Naive thymus-derived CD8-positive, alpha-beta T cell (primary cell): ENCODE measurements at places on chromosomes 2 and 18. TPM values are rescaled to one million over a fixed set of nuclear protein-coding genes. Genes with fewer than 3 reads are reported as not detected.

The ASB1 gene
- 53.3 TPM for total RNA-seq

DNA sequence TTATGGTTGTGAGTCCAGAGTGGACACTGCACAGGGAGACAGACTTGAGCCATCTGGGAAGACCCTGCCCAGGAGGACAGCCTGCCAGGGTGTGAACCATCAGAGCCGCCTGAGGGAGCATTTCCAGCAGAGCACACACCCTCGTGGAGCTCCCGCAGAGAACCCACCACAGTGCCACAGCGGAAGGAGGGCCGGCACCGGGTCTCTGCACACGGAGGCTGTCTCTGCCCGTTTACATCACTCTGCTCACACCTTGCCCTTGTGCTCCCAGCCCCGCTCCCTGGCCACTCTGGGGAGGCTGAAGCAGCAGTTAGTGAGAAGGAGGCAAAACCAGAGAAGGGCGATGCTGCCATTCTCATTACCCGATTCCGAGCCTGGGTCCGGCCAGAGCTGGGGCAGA is 161.9 kb downstream of the KLHL29 start:
- no peak for DNase-seq
- H3K36me3 ChIP-seq = peaks cover 12% of the 10 kb centered on the region

The C2orf66 gene
- not detected for total RNA-seq

DNA sequence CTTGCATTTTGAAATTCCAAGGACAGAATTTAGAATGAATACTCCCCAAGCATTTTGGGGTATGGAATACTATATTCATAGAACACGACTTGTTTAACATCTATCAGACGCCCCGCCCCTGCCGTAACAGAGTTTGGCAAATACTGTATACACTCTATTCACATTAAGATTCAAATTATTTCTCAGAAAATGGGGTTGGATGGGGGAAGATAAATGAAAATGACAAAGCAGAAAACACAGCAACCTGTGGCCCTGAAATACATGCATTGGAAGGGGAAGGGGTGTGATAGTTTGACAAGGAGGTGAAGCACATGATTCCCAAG is 634.6 kb upstream of the SLC39A10 start:
- H3K27me3 ChIP-seq = peaks cover 5% of the 10 kb centered on the region
- no peaks in the 10 kb centered on the region for H3K36me3 ChIP-seq
- no peak overlapping the region for H3K4me3 ChIP-seq
- H3K27ac ChIP-seq = no peak overlapping the region

DNA sequence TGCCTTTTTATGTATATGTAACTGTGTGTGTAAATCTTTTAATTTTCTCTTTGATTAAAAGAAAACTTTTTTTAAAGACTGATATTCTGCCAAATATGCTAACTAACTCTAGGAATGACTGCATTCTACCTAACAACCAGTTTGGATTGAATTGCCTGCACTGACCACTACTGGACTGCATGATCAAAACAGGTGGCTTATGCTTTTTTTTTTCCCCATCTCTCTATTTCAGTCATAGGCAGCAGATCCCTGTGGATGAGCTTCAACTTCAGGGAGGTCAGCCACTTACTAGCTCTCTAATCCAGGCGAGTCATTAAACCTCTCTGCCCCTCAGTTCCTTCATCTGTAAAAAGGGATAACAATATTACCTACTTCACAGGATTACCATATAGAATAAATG is 138.6 kb upstream of the SERTAD2 start:
- no peaks in the 10 kb centered on the region for H3K4me1 ChIP-seq
- no peaks in the 10 kb centered on the region for H3K27me3 ChIP-seq
- no peaks in the 10 kb centered on the region for H3K36me3 ChIP-seq

- H3K27me3 ChIP-seq = no peaks in the 10 kb centered on the region
- H3K27ac ChIP-seq = no peak overlapping the region
- H3K4me3 ChIP-seq = no peak overlapping the region
- peaks cover 1% of the 10 kb centered on the region for H3K4me1 ChIP-seq
- no peak for DNase-seq
Measured at GRCh38 chr2:88176352-88176984, 6.3 kb downstream of the THNSL2 start.

The ELMOD3 gene
- total RNA-seq = 27.7 TPM

DNA sequence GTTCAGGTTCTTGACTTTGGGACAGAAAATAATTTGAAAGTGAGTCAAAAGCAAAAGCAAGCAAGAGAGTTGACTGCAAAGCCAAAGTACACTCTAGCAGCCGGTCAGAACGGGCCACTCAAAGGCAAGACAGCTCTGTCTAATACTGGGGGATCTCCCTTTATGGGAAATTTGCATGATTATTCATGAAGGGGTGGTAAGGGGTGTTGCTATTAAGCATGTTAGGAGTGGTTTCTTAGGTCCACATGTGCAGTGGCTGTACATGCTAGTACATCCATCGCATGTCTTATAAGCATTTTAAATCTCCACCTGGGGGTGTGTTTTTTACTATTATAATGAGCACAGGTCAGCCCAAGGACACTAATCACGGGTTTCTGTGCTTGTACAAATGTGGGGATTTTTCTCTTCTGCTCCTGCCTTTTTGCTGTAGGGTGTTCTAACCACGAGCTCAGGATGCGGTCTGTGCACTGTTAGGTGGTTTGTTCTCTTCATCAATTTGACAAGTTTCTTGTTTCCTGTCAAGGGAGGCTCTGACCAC is 60.2 kb upstream of the SPP2 start:
- DNase-seq = peak; percentile 75
- H3K27me3 ChIP-seq = no peaks in the 10 kb centered on the region
- H3K27ac ChIP-seq = peak overlapping the region; percentile 81
- peak overlapping the region; percentile 79 for H3K4me3 ChIP-seq

DNA sequence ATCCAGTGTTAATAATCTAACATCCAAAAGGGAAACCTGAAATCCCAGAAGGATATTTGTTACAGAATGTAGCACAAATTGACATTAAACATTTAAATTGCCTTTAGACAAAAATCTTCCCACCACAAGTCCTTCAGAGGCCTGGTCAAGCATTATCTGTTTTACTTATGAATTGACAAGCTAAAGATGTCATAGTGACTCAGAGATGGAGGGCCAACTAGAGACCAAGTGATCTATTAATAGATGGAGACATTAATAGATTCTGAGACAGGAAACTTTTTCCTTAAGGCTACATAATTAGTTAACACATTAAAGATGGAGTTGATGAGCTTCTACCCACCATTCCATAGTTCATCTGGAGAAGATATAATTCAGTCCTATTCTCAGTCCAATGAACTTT is 526.2 kb downstream of the IRS1 start:
- H3K4me3 ChIP-seq = no peak overlapping the region
- H3K27ac ChIP-seq = no peak overlapping the region
- no peaks in the 10 kb centered on the region for H3K36me3 ChIP-seq
- DNase-seq = no peak

GRCh38 chr18:6633310-6633709 is 96.2 kb upstream of the ARHGAP28 start:
- DNase-seq = no peak
- no peaks in the 10 kb centered on the region for H3K4me1 ChIP-seq
- H3K27ac ChIP-seq = no peak overlapping the region
- H3K27me3 ChIP-seq = no peaks in the 10 kb centered on the region
- no peak overlapping the region for H3K4me3 ChIP-seq
- no peaks in the 10 kb centered on the region for H3K36me3 ChIP-seq

- peaks cover 10% of the 10 kb centered on the region for H3K27me3 ChIP-seq
- no peak overlapping the region for H3K27ac ChIP-seq
Measured at GRCh38 chr2:152423684-152424083, 88.7 kb downstream of the FMNL2 start.

The POTEC gene
- total RNA-seq = not detected

The SAG gene
- total RNA-seq = 1.2 TPM

DNA sequence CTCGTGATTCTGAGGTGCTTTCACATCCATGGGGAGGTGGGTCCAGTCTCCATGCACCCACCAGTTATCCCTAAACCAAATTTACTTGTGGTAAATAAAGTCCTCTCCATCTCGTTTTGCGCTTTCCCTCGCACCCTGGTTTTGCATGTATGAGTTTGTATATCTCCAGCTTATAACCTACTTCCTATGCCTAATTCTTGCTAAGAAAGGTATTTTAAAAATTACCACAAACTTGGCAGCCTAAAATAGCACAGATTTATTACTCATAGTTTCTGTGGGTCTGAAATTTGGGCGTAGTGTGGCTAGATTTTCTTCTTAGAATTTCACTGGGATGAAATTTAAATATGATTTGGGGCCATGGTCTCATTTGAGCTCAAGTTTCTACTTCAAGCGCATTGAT is 511.5 kb downstream of the NYAP2 start:
- no peaks in the 10 kb centered on the region for H3K36me3 ChIP-seq
- H3K4me3 ChIP-seq = no peak overlapping the region
- H3K27me3 ChIP-seq = peaks cover 3% of the 10 kb centered on the region

GRCh38 chr18:66523219-66523991 is 80.5 kb downstream of the CDH19 start:
- H3K36me3 ChIP-seq = no peaks in the 10 kb centered on the region
- no peaks in the 10 kb centered on the region for H3K27me3 ChIP-seq
- DNase-seq = no peak
- H3K27ac ChIP-seq = no peak overlapping the region
- H3K4me3 ChIP-seq = no peak overlapping the region
